ENCODE measurements at places on chromosomes 2 and 18.

GRCh38 chr2:136497709-136498108 lies 267.6 kb upstream of the THSD7B start:
- no peak for DNase-seq

DNA sequence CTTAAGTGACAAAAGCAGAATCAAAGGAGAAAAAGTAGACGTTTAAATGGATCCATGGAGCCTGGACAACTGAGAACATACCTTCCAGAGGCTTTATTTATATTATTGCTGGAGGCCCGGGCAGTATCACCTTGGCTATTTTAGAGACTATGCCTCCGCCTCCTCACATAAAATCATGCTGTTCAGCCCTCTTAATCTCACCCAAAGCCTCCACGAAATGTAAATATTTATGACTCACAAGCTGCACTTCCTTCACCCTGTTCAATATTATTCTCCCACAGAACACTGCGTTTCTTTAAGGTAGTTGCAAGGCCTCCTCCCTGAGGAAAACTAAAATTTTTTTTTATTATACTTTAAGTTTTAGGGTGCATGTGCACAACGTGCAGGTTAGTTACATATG lies 478.6 kb upstream of the ACVR2A start:
- DNase-seq, result no peak

GRCh38 chr2:237859533-237860272 lies at the start of gene RAMP1:
Gene RAMP1, plus strand, starts transcription at chr2:237859623. Its CDS starts 53 bp downstream, at chr2:237859676.
- no peak for DNase-seq

GRCh38 chr2:153268941-153269461 lies 209.6 kb downstream of the RPRM start:
- no peak for DNase-seq

GRCh38 chr18:991441-991840 lies 86.8 kb downstream of the ADCYAP1 start:
- no peak for DNase-seq

GRCh38 chr2:72386288-72386687 lies 238.6 kb upstream of the CYP26B1 start:
- no peak for DNase-seq

GRCh38 chr2:26521054-26521912 lies 43.4 kb upstream of the OTOF start:
- DNase-seq, result no peak

DNA sequence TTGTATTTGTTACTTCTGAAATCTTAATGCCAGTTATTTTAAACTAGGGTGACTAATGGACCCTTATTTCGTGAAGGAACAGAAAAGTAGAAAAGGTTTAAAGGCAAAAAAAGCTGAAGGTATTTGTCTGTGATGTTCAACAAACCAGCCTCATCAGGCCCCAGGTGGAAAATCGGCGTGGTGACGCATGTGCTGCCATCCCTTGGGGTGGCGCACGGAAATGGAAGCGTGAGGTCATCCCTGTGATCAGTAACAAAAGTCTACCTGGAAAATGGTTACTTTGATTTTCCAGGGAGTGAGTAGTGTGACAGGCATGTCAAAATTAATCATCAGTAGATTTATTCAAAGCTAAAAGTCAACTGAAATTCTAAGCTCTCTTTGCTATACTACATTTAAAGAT lies 313.2 kb downstream of the GBX2 start:
- DNase-seq, result no peak

- no peak for DNase-seq
Observed at GRCh38 chr18:26853401-26853800, 12.1 kb downstream of the AQP4 start.

DNA sequence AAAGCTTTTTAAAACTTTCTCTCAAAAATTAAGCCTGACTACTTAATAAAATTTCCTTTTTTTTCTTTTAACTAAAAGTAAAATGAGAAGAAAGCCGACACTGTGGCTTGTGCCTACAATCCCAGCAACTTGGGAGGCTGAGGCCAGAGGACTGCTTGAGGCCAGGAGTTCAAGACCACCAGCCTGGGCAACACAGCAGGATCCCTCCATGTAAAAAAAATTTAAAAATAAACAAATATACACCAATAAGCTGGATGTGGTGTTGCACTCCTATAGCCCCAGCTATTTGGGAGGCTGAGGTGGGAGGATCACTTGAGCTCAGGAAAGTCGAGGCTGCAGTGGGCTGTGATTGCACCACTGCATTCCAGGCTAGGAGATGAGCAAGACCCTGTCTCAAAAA lies 37.4 kb downstream of the HNRNPLL start:
- no peak for DNase-seq

- peak; percentile 79 for DNase-seq
Observed at GRCh38 chr2:10835052-10835970, 22.7 kb upstream of the PDIA6 start.

- DNase-seq, result no peak
Observed at GRCh38 chr2:35114765-35115164, 1240.8 kb upstream of the CRIM1 start.

DNA sequence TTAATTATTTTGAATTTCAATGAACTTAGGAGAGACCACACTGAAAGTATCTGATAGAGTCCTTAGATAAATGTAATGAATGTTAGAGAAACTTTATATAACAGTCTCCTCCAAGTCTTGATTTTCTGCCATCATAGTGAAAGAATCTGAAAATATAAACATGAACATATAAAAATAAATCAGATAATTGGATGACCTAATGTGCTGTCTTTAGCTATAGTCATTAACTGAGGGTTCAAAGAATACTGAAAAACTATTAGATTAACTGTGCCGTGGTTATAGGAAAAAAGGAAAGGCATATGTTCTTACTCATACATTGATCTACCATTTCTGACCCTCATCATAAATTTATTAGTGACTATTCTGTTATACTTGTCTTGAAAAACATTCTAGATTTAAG lies 47.0 kb upstream of the SPAG16 start:
- no peak for DNase-seq

DNA sequence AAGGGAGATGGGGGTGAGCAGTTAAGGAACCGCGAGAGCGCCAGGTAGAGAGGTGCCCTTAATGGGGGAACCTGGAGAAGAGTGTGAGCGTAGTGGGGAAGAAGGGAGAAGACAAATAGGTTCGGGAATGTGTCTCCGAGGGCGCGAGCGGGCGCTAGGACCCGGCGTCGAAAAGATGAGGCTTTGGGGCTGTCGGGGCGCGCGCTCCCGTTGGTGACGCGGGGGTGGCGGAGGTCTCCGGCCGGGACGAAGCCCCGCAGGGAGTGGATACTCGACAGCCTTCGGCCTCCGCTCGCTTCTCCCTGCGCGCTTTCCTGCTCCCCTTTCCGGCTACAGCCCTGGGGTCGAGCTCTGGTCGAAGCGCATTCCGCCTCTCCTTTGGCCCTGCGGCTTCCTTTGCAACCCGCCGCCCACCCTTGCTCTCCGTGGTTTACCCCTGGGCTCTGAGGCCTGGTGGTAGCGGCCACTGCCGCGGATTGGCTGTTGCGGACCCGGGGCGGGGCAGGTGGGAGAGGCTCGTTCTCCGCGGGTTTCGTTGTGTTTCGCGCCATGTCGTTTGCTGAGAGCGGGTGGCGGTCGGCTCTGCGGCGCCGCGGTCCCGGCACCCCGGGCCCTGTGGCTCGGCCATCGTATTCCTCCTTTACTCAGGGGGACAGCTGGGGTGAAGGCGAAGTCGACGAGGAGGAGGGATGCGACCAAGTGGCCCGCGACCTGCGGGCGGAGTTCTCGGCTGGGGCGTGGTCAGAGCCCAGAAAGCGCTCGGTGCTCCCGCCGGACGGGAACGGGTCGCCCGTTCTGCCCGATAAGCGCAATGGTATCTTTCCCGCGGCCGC lies at the start of gene ARL6IP6:
TSS of gene ARL6IP6 (plus strand) at position 545 of the 833 bp plus-strand sequence. CDS start at position 550, 5 bp downstream.
- DNase-seq, result peak; percentile 91

DNA sequence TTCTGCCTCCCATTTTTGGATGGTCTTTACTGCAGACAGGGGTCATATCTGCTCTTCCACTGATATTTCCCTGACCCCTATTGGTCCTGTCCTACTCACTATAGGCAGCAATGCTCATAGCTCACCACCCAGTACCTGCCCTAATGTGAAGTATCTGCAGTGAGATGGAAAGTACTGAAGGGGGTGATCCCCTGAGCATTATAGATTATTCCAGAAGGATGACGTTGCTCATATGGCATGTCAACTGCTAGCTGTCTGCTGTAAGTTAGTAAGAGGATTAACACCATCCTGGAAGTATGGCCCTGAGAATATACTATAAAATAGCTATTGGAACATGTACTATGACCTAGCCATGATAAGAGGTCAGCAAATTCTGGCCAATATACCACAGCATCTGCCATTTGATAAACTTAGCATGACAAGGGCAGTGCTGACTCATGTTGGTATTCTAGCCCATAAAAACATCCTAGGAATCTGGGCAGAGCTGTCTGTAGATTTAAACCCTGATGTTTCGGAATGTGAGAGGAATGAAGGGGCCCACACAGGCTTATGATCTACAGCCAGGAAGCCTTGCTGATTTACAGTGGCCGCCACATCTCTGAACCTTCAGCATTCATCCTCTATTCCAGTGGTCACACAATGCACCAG lies 451.4 kb downstream of the TNS1 start:
- no peak for DNase-seq

DNA sequence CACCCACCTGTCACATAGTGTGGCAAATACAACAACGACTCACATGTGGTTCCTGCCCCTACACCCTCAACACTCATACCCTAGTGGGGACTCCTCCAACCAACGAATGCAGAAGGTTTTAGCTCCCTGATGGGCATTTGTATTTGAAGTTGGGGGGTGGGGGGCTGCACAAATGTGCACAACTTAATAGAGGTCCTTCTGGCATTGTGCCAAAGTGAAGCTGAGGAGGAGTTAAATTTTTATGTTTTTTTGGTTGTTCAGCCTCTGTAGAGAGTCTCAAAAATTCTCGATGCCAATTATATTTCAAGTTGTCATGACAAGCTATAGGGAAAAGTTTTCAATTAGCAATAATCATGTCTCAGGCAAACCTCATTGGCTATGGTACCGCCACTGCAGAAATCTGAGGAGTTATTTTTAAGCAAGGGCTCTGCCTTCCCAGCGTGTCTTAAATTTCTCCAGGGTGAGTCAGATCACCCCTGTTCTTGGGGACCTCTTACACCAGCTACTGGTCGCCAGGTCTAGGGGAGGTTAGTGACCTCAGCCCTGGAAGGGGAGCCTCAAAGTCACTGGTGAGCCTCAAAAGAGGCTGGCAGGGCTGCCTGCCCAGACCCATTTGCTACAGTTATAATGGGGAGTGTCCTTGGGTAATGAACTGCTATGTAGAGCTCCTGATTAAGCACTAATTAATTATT lies 102.7 kb upstream of the TAF1B start:
- DNase-seq, result no peak

GRCh38 chr2:58146707-58147106 lies 94.4 kb downstream of the FANCL start:
- DNase-seq, result no peak

DNA sequence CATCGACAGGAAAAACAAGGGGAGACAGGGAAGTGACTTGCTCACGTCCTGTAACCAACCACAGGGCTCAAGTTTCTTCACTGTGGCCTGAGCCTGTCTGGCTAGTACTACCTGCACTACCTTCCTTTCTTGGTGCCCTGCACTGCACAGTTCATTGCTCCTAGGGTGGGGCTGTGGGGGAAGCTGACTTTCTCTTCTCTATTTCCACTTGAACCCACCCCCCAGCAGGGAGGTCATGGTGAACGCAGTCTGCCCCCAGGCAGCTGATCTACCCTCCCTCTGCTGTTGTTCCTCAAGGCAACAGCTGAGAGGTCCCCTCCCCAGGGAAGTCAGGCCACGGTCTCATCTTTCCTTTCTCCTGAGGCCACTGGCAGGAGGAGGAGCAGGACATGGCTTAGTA lies 532.1 kb downstream of the SOX11 start:
- DNase-seq, result no peak

DNA sequence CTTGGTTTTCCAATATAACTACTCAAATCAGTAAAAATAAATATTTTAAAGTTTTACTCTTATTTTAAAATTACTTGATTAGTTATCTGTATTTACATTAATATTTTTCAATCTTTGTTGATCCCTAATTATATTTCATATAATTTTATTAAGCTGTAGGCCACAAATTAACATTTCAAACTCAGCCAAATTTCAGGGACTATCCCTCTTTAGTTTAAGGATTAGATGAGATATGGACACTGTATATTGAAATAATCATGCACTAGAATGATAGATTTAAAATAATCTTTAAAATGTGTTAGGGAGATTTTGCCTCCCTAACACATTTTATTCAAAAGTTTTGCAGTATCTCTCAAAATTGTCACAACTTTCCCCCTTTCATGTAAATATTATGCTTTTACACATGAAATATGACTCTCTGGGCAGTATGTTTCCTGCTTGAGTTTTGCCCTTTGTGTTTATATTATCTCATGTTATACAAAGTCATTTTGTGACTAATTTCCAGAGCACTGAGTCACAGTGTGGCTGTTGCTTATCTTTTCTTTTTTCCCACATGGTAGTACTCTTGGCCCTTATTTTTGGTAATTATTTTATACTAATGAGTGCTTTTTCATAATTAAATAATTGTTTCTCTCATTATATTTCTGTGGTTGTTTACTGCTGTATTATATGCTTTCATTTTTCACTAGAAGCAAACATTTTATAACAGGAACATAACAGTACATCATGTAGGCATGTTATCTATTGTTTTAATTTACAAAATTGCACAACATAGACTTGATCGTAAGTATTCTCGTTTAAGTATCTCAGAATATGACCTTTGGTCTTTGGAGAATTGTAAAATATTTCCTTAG lies 1.2 kb downstream of the TFPI start:
- no peak for DNase-seq

DNA sequence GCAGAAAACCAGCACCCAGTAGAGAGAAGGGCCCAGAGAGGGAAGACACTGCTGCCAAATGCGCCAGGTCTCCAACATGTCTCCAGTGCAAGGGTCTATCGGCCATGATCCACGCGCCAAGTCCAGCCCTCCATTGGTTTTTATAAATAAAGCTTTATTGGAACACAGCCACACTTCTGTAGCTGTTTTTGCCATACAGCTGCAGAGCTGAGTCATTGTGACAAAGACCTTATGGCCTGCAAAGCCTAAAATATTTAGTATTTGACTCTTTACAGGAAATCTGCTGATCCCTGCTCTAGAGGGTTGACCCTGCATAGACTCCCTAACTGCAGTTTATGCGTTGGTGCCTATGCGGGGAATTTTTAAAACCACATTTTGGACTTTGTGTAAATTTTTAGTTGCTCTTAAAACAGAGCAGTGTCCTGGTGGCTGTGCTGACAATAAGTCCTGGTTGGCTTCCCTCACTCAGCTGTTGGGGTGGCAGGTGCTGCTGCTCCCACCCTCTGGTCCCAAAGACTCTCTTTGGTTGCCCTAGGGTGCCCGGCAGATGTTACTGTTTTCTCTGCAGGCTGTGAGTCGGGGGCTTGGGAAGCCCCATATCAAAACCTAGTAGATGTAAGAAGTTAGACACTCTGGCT lies 154.9 kb downstream of the CTIF start:
- DNase-seq, result no peak

DNA sequence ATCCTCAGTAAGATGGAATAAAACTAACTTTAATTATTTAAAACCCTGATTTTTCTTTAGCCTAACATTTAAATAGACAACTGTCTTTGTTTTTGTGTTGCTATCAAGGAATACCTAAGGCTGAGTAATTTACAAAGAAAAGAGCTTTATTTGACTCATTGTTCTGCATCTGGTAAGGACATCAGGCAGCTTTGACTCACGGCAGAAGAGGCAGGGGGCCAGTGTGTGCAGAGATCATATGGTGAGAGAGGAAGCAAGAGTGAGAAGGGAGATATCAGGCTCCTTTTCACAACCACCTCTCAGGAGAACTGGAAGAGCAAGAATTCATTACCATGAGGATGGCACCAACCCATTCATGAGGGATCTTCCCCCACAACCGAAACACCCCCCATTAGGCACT lies 64.6 kb upstream of the TFPI start:
- no peak for DNase-seq

Measured in activated CD4-positive, alpha-beta T cell treated with anti-CD3 and anti-CD28 coated beads, Interleukin-2, amount 50 U/mL, for 1 hour (primary cell).